Pancreas (tissue), 10 donors: ENCODE measurements at places on chromosomes 7 and 10. TPM values are rescaled to one million over a fixed set of nuclear protein-coding genes. Genes with fewer than 3 reads are reported as not detected.

- no peak for DNase-seq
- H3K27me3 ChIP-seq: no peaks in the 10 kb centered on the region
- H3K27ac ChIP-seq: no peak overlapping the region
- peaks cover 32% of the 10 kb centered on the region for H3K4me1 ChIP-seq
- no peak overlapping the region for H3K4me3 ChIP-seq
Observed at GRCh38 chr10:58993480-58994221, 182.8 kb upstream of the PHYHIPL start.

GRCh38 chr7:140640727-140641523, at the start of gene DENND2A:
Gene DENND2A, minus strand, starts transcription at chr7:140640813. Its CDS starts 38,416 bp downstream, at chr7:140602397.
- peak; percentile 63 for DNase-seq
- no peak within 1 kb of the TSS for H3K27ac ChIP-seq
- no peaks in the 10 kb centered on the region for H3K27me3 ChIP-seq
- peak within 1 kb of the TSS; percentile 18 for H3K4me3 ChIP-seq
- no peaks in the 10 kb centered on the region for H3K4me1 ChIP-seq

DNA sequence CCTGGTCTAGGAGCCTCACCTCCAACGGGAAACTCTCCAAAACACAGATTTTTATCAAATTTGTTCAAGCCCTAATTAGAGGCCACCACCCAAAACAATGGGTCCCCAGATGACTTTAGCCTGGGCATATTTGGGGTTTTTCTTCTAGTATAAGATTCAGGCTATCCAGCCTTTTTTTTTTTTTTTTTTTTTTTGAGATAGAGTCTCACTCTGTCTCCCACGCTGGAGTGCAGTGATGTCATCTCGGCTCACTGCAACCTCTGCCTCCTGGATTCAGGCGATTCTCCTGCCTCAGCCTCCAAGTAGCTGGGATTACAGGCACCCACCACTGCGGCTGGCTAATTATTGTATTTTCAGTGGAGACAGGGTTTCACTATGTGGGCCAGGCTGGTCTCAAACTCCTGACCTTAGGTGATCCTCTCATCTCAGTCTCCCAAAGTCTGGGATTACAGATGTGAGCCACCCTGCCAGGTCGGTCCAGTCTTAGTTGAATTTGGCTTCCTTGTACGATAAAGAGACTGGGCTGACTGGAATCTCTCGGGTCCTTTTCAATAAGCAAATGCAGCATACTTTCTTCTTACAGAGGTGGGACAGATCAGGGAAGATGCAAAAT, 91.4 kb upstream of the KLF6 start:
- peaks cover 28% of the 10 kb centered on the region for H3K4me1 ChIP-seq
- DNase-seq: no peak
- no peaks in the 10 kb centered on the region for H3K27me3 ChIP-seq
- H3K4me3 ChIP-seq: no peak overlapping the region

Gene NODAL
- total RNA-seq: not detected

Gene CPXM2
- total RNA-seq: 0.69 TPM

DNA sequence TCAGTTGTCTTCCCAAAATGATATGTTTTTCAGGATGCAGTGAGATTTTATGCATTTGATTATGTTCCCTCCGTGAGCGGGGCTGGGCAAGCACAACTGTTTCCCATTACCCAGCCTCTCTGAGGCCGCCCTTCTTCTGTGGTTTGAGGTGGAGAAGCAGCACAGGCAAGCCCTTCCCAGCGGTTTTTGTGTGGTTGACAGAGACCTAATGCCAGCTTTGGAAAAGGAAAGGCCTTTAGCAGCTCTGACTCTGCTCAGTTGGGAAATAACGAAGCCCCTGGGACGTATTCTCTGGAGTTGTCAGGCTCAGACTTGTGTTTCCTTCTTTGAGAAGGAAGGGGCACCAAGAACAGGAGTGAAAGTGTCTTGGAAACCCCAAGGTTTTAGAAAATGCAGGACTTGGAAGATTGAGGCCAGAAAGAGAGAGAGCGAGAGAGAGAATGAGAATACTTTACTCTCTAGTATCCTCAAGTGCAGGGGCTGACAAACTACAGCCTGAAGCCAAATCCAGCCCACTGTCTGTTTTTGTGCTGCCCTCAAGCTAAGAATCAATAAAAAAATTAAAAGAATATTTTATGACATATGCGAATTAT, 20.6 kb upstream of the PDCD4 start:
- H3K4me3 ChIP-seq: no peak overlapping the region

- no peak overlapping the region for H3K27ac ChIP-seq
- H3K36me3 ChIP-seq: no peaks in the 10 kb centered on the region
- H3K27me3 ChIP-seq: no peaks in the 10 kb centered on the region
Observed at GRCh38 chr10:13946209-13946460, 359.4 kb downstream of the PRPF18 start.

Gene HGF
- total RNA-seq: 1.5 TPM
